H9 (cell line): ENCODE measurements at places on chromosomes 2 and 18. TPM values are rescaled to one million over a fixed set of nuclear protein-coding genes. Genes with fewer than 3 reads are reported as not detected.
A peak's percentile ranks its signal among the peaks of the same experiment; 100 is the strongest.

CNOT9 gene
- 83.5 and 91.2 TPM in 2 replicates for total RNA-seq

DNA sequence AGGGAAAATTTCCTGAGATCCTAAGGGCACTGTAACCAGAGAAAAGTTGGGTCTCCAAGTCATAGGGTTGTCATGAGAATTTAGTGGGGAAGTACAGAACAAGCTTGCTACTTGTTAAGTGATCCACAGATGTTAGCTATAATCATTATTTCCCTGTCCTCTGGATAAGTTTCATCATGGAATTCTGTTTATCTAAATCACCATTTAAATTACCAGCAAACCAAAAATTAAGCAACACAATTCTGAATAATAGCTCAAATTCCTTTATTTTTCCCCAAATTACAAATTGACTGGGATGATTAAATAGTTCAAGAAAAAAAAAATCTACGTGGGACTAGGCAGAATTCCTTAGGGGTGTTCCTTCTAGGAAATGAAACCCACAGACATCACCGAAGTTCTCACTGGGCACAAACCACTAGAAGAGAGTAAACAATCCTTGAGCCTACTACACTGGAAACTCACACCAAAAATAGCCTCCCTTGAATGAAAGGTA lies 159.5 kb downstream of the COL6A3 start:
- no peak for DNase-seq

DNA sequence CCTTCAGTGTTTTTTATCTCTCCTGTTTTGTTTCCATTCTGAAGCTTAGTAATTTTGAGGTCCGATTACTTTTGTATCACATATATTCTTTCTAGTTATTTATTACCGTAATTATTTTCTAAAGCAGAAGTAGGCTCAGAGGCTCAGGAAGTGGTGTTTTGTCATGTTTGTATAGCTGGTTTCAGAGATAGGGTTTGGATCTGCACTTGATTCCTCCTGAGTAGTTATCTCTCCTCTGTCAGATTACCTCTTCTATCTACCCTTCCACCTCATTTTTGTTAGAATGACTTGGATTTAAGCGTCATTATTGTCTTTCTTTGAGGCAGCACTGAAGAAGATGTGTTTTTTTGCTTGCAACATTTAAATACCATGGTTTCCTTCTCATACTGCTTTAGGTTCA lies 95.4 kb downstream of the MTA3 start:
- DNase-seq: no peak

DNA sequence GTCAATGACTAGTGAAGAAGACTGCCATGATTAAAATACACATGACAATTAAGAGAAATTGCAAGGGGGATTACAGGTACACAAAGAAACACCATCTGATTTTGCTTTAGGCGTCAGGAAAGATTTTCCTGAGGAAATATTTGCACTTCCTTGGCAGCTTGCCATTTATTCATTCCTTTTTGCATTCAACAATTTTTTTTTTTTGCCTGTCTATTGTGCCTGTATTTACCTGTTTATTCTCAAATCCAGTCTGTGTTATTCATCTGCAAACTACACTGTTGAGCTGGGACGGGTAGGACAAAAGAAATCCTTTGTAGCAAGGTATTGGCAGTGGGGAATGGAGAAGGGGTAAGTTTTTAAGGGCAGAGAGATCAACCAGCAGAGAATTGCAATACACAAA lies 31.8 kb downstream of the SMAD2 start:
- DNase-seq: no peak

CHST10 gene
- total RNA-seq: 29.7 and 29.8 TPM in 2 replicates

DNA sequence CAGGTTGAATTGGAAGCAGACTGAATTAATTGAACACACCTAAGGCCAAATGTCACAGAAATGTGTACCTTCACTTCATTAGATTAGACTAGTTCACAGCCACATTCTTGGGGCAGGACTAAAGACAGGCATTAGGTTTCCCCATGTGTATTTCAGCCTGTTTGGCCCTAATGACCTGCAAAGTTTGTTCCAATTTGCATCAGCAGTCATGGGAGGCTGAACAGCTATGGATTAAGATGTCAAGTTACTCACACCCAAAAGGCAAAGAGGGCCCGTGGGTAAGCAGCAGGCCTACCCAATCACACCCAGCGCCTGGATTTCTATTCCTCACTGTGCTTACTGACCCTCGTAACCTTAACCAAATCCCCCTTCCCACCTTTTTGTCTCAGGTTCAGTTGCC lies 99.6 kb upstream of the RIOK3 start:
- no peak for DNase-seq

TET3 gene
- 21.8 and 24.7 TPM in 2 replicates for total RNA-seq

MAP3K19 gene
- total RNA-seq: not detected in 2 replicates

- DNase-seq: no peak
Observed at GRCh38 chr18:22691946-22692710, 241.0 kb upstream of the RBBP8 start.

GRCh38 chr18:54873884-54874255 lies 45.6 kb downstream of the RAB27B start:
- no peak for DNase-seq

DNA sequence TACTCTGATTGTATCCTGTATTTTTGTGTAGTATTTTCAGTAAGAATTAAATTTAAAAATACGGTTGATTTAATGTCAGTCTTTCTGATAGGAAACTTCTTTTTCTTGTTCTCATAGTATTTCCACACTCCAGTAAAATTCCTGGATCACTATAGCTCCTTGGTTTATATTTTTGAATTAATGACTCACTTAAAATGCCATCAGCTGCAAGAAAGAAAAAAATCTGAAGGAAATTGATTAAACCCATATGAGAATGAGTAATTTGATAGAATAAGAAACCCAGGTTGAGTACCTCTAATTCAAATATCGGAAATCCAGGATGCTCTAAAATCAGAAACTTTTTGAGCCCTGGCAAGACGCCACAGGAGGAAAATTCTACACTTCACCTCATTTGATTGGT lies 186.8 kb upstream of the RND3 start:
- no peak for DNase-seq

DNA sequence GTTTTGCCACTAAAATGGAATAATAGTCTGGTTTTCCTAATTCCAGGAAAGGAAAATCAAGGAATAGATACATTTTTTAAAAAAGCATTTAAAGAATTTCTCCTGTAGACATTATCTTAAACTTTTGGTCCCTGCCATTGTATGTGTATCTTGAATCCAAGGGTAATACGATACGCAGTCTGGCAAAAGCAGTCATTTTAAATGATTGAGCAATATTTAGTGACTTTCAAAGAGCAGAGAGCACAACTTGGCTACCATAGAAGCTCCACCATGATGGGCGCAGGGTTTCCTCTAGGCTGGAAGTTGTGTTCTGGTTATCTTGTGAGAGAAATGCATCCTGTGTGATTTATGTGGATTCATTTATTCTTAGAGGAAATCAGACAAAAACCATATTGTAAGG lies 92.9 kb downstream of the NEDD4L start:
- no peak for DNase-seq

DNA sequence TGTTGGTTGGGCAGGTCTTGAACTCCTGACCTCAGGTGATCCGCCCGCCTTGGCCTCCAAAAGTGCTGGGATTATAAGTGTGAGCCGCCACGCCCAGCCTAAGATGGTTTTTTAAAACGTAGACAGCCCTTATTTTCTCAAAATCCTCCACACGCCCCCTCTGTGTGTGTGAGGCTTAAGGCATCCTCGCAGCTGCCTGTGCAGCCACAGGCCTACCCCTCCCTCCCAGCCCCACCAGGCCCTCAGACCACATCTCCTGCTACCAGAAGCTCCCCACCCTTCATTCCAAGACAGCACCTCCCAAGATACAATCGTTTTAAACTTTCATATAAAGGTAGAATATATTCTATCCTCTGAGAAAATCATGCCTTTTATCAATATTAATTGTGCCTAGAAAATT lies 4.8 kb downstream of the ANO7 start:
- no peak for DNase-seq

GRCh38 chr18:8264116-8264515 lies 345.1 kb upstream of the RAB12 start:
- DNase-seq: no peak

DNA sequence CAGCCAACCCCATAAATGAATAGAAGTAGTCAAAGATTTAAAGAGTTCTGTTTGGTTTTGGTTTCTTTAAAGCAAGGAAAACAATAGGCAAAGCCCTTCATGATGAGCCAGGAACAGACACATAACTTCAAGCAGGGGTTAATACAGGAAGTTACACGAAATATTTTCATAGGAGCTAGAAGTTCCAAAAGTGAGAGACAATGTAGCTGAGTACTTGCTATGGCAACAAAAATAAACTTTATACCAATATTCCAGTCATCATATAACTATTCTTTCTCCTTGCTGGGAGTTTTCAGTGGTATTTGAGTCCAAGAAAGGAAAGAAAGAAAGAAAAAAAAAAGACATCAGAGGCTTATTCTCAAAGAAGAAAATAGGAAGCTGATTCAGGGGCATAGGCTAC lies 56.2 kb downstream of the COBLL1 start:
- DNase-seq: no peak

DNA sequence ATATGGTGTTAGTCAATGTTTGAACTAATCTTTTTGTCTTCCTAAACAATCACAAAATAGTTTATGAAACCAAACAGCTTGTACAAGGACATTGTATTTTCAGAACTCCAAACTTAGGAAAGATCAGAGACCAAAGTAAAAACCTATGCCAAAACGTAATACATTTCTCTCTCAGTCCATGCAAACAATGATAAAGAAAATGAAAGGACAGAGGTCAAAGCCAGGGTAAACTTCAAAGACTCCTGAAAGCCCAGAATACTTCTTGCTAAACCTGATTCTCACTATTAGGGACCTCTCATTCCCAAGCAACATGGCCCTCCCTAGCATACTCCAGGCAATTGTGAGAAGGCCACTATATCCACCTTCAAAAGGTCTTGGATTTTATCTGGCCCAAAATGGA lies 105.1 kb upstream of the GALNT5 start:
- DNase-seq: no peak

DNA sequence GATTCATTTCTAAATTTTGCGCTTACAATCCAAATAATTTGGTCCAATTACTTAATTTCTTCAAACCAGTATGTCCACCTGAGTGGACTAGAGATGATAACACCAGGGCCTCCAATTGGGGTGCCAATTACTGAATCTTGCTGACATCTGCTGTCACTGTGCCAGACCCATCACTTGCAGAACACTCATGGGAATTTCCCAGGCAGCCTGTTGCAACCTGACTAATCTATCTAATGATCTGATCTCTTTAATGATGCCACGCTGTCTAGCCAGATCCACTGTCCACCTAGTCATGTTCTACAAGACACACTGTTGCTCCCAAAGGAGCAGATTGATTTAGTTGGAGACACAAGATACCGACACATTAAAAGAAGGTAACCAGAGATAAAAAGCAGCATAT lies 11.8 kb upstream of the LRP1B start:
- DNase-seq: no peak

DNA sequence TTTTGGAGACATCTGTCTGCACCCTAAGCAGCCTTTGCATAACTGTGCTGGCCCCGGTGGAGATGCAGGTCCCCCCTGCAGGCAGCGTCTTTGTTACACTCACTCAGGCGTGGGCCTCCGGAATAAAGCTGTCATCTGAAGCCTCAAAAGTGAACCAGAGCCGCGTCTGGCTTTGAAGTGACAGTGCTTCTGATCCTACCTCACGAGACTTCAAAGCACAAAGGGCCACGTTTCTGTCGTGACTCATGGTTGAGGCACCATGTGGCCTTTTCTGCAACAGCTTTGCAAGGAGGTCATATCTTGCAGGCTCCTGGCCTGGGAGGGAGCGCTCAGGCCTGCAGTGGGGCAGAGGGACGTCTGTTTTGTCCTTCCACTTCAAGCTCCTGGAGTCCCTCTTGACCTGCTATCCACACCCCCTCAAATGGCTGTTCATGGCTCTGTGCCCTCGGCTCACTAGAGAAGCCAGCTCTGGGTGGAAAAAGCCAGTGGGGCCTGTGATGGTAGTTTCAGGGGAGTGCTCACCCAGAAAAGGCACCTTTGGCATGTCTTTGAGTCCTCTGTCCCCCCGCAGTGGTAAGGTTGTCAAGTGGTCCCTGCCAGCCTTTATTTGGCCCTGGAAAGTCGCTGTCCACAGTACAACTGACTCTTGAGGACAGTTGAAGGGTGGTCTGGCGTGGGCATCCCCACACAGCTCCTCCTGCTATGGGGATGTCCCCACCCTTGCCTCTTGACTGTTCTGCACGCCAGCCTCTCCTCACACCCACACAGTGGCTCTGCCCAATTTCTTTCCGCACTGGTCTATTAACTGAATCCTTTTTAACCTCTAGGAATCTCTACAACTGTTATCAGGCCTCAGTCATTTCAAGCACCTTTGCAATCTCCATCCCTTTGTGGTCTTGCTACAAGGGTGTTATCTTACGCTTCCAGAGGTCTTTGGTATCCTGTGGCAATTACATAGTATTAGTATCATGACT lies 19.3 kb downstream of the GPR55 start:
- peak; percentile 46 for DNase-seq

ZBTB7C gene
- total RNA-seq: 0.33 and 0.39 TPM in 2 replicates

- DNase-seq: no peak
Observed at GRCh38 chr2:67984600-67984999, 78.2 kb downstream of the C1D start.

ATL2 gene
- total RNA-seq: 66.7 and 70.9 TPM in 2 replicates

DNA sequence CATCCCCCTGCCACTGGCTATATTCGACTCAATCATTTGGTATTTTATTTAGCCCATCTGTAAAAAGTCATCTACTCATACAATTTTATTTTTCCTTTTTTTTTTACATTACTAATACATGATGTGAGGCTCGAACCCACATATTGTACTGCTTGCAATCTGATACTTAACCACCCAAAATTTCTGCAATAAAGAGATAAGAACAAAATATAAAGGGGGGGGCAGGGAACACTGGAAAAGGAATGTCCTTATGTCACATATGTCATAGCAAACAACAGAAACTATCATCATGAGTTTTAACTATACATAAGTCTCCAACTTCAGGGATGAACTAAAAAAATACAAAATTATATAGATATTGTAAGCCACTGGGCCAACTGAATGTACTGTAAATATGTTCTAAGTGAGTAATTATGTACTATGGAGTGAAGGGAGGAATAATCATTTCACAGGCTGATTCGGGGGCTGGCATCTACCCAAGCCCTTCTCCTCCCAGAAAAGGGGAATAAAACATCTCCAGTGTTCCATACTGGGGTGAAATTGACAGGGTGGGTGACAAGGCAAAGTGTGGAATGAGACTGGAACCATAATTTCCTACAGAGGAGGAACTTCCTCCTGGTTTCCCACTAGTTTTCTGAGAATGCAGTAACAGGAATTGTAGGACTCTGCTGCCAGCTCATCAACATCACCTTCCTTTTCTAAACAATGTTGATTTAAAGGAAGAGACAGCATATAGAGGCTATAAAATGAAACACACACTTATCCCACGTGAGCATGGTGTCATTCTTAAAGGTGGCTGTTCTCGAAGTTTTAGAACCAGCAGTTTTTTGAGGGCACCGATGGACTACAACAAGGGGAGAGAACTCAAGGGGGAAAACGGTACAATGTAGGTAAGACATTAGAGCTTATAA lies 79.5 kb downstream of the FARSB start:
- DNase-seq: no peak

GRCh38 chr2:20549144-20549543 lies 101.8 kb downstream of the HS1BP3 start:
- no peak for DNase-seq
